ENCODE measurements at places on chromosomes 4 and X.

- DNase-seq, result peak; percentile 52
Measured at GRCh38 chr4:83644677-83645659, 109.1 kb downstream of the GPAT3 start.

GRCh38 chr4:5366421-5366820 lies 315.1 kb downstream of the STK32B start:
- no peak for DNase-seq

DNA sequence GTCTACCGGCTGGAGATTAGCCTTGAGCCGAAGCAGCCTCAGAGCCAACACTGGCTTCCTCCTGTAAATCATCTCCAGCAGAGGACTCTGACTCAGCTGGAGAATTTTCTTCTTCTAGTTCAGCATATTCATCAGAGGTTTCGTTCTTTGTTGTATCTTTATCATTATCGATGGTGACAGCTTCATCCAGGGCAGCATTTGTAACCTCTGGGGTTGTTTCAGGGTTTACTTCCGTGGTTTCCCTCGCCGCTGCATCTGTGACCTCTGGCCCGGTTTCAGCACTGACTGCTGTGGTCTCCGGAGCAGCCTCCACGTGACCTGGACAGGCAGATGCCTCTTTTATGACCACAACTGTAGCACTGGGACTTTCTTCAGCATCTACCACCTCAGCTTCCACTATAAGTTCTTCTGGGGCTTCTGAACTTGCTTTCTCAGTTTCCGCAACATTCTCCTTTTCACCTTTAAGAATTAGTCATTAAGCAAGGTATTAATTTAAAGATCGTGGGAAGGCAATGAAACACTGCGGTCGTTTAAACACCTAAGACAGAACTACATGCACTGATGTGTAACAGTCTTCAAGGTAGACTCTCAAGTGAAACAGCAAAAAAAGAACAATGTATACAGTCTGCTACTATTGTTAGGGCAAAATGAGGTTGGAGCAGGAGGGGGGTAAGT lies 13.3 kb downstream of the MGARP start:
- no peak for DNase-seq

DNA sequence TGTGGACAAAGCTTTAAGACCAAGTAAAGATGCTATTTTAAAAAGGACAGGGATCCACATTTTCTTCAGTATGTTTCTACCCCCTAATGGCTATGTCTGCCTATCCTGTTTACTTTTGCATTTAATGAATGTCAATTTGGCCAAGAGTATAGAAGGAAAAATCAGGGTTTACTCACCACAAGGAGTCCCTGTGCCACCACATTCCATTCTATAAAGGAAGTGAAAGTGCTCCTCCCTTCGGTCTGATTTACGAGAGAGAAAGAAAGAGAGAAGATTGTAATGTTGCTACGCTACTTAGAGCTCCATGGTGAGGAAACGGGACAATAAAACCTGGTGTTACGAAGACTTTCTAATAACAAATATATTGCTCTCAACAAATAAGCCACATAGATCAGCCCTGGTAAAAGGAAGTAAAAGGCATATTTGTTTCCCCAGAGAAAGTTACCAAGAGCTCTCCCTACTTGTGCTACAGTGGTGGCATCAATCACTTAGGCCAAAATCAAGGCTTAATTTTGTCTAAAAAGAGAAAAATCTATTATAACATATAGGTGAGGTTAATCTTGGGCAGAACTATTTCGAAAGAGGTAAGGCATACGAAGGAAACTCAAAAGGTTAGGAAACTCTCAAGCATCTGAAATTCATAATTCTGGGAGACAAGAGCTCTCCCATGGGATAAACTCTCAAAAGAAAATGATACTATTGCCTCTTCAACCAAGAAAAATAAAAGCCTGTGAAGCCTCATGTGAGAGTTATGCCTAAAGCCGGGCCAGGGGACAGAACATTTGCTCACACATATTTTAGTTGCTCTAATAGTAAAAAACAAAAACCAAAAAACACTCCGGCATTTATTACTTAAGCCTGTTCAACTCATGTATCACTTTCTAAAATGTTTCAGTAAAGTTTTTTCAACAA lies 29.5 kb downstream of the TAPT1 start:
- peak; percentile 20 for DNase-seq

DNA sequence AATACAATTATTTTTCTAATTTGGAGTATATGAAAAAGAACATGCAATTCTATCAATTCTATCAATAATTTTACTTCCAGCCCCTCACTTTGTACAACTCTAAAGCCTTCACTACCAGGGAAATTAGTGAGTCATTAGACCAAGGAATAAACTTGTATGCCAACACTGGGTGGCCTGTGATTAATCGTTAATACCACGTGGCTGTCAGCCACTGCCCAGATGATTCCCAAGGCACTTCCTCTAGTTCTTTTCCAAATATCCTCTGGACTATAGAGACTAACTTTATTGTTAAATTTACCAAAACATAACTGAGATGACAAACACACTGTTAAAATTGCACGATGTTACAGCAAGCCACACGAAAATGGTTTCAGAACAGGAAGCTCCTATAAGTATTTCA lies 45.7 kb downstream of the MID1 start:
- no peak for DNase-seq

DNA sequence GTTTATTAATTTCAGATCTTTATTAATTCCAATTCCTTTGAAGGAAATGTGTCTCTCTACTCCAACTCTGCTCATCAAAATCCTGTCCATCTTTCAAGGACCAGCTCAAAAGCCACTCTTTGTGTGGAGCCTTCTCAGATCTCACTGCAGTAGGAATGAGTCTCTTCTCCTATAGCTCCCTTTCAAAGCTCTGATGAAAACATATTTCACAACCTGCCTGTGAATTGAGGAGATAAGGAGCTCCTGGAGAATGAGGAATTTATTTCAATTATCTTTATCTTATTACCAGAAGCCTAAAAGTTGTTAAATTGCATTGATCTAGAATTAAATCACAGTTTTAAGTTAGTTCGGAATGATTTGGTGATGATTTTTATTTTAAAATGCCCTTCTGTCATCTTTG lies 92.6 kb upstream of the TRPC3 start:
- DNase-seq, result no peak

DNA sequence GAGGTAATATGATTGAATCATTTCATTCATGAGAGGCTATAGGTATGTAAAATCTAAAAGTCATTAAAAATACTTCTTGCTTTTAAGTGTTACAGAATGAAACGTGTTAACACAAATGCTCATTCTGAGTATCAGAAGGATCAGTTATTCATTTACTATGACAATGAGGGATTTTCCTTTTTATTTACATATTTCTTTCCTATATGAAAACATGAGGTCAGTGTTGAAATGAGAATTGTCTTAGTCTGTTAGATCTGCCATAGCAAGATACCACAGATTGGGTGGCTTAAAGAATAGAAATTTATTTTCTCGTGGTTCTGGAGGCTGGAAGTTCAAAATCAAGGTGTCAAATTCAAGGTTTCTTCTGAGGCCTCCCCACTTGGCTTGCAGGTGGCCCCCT lies 181.2 kb downstream of the ARHGAP10 start:
- no peak for DNase-seq

- no peak for DNase-seq
Measured at GRCh38 chrX:72492499-72492898, 80.1 kb downstream of the HDAC8 start.

DNA sequence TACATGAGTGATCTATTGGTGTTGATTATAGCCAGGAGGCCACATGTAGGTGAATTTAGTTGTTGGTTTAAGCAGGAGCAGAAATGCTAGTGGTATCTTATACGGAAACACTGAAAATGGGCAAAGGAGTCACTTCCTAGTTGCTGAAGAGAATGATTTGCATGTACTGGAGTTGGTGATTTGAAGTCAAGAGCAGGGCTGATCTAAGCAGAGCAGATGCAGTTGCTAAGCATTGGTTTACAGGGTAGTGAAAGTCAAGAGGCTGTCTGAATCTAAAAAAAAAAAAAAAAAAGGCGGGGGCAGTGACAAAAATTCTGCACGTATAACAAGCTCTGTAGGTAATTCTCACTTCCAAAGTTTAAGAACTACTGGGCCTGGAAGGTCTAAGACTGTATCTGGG lies 90.4 kb upstream of the HPRT1 start:
- DNase-seq, result no peak

DNA sequence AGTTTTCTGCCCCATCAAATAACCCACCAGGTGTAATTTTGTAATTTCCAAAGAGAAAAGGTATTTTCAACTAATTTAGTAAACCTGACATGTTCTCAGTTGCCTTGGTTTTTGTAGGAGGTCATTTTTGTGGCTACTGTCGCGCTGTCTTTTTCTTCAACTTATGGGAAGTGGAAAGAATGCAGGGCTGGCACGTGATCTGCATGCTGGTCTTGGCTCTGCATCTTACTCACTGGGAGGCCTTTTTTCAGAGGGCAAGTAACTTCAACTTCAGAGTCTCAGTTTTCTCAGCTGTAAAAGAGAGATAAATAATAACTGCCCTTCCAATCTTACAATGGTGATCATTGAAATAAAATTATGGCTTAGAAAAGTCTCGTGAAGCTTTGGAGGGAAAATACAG lies 109.9 kb upstream of the SMIM10 start:
- no peak for DNase-seq

DNA sequence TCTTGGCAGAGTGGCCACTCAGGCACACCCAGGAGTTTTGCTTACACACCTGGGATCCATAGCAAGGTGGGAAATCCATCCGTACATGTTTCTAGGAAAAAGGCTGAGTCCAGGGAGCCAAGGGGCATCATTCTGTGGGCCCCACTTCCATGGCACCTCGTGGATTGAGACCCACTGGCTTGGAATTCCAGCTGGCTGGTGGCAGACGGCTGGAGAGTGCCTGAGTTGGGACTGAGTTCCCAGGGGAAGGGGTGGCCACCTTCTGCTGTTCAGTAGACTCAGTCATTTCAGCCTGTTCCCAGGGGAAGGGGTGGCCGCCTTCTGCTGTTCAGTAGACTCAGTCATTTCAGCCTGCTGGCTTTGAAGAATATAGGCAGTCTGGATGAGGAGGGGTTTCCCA lies 366.0 kb upstream of the GRIA3 start:
- DNase-seq, result no peak

DNA sequence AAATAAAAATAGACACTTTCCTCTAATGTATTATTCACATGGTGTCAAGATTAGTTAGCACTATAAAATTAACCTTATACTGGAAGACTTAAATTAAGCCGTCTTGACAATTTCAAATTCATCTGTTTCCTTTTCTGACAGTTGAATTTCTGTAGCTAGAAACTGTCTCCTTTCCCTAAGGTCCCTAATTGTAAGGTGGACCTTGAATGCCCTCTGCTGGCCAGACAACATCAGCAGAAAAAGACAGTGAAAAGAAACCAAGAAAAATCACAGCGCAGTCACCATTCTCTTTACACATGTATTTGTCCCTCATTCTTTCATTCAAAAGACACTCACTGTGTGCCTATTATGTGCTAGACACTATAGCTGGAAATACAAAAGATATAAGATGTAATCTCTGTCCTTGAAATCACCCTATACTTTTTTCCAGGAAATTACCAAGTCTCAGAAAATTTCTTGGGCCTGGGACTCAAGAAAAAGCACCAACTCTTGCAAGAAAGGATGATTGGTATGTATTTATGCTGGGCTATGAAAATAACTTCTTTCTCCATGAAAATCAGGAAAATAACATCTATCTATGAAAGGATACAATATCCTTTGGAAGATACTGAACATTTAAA lies 32.7 kb upstream of the AMBN start:
- DNase-seq, result peak; percentile 18

GRCh38 chr4:180619440-180619839 lies 1623.8 kb upstream of the TENM3 start:
- DNase-seq, result no peak

DNA sequence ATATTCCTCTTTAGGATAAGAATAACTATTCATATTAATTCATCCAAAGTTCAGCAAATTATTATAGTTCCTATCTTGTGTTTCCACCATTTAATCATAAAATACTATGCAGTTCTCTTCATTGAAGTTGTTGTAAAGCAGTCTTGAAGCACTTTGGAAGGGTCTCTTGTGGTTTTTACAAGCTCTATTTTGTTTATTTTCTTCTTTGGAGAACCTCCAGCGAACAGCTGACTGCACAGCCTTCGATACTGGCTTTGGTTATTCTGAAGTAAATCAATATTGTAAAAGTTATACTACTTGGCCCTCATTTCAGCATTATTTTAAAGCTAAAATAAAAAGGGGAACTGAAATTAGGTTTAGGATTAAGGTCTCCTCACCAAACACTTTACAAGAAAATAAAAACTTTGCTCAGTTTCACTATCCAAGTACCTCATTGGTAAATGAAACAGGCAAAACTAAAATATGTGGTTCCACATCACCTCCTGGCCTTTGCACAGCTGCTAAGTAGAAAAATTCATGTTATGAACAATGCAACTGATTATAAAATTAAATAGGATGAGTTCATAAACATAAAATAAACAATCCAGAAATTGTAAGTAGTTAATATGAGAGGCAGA lies 1629.2 kb upstream of the ADGRL3 start:
- DNase-seq, result no peak

DNA sequence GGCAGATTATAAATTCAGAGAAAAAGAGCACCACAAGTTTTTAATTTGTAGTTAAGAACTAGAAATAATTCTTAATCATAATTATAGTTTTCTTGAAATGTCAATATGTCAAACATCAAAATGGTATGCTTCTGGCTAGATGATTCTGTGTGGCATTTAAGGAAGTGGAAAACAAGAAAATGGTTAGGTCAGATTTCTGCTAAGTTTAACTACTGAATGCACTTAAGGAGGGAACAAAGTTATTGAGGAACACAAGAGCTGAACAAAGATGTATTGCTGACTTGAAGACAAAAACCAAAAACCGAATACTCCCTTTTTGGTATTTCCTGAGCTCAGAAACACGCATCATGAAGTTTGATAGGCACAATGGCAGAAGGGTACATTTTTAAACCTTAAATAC lies 58.7 kb upstream of the GPR34 start:
- DNase-seq, result no peak

DNA sequence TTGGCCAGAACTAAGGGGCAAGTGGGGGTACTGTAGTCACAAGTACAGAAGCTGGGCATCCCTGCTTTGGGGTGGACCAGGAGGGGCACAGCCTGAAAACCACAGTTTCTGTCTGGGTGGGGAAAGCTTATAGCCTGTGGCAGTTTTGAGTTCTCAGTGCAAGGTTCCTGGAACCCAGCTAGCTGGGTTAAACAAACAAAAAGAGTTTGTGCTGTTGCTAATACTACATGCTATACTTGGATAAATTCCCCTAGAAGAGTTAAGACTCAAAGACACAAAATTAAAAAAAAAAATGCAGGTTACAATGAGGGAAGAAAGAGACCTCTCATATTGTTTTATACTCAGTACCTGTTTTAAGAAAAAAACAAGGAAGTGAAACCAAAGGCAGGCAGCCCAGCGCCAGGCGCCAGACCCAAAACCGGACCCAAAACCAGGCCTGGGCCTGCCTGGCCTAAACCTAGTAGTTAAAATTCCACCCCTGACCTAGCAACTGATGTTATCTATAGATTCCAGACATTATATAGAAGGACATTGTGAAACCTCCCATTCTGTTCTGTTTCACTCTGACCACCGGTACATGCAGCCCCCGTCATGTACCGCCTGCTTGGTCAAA lies 50.8 kb downstream of the SLC2A9 start:
- DNase-seq, result no peak

Measured in iPS DF 6.9 (cell line).